CD4-positive, alpha-beta T cell treated with Interleukin-6 at 100 ng/mL for 8 hours (primary cell): ENCODE measurements at places on chromosomes 5 and 9.

GRCh38 chr9:75071530-75072122 lies 16.3 kb downstream of the NMRK1 start:
- peak; percentile 44 for DNase-seq

DNA sequence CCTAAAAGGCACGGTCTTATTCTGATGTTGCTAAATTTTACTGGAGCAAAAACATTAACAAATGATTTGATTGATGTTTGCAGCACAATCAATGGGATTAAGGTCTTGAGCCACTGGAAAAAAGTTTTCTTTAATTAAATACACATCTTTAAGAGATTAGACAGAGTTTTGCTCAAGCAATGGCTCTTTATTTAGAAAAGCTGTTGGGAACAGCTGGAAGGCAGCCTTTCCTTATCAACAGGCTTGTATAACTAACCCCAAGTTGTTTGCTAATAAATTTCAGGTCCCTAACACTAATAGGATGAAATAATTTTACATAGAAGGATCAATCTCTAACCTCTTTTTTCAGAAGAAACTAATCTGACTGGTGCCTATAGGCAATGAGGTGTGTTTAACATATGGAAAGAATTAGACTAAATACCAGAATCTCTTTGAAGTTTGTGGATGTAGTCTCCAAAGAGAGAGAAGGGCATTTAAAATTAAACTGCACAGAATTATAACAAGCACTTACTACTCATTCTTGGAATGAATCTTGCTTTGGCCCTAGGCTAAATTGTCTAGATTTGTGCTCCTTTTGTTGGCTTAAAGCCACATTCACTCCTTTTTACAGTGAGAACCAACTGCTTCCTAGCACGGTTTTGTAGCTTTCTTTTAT lies 67.3 kb upstream of the TNFAIP8 start:
- no peak for DNase-seq

DNA sequence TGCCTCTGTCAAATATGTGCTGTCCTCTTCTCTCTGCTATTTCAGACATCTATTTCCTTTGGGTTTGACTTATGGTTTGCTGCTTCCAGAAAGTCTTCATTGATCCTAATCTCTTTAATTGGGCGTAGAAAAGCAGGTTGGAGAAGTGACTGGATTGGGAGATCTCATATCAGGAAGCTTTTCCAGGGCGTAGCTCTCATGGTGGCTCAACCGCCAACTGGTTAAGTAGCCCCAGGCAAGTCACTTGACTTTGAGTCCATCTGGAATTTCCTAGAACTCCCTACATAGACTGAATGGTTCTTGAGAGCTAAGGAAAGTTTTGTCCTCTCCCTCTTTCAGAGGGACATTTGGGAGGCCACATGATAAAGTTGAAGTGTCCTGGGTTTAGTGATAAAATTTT lies 192.3 kb upstream of the GLRA1 start:
- no peak for DNase-seq

DNA sequence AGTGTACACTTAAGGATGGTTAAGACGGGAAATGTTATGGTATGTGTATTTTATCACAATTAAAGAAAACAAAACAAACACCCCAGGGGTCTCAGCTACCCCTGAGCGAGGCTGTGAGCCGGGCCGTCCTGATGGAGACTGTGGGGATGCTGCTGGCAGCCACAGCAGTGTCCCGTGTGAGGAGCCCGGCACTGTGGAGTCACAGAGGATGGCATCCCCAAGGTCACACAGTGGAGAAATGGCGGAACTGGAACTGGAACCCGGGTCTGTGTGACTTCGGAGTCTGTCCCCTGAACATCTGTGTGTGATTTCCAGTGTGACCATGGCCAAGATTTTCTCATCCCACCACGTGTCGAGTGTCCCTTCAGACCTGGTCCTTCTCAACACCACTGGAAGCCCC lies 80.7 kb upstream of the PHYKPL start:
- no peak for DNase-seq

GRCh38 chr9:12719431-12719830 lies 26.2 kb downstream of the TYRP1 start:
- no peak for DNase-seq

DNA sequence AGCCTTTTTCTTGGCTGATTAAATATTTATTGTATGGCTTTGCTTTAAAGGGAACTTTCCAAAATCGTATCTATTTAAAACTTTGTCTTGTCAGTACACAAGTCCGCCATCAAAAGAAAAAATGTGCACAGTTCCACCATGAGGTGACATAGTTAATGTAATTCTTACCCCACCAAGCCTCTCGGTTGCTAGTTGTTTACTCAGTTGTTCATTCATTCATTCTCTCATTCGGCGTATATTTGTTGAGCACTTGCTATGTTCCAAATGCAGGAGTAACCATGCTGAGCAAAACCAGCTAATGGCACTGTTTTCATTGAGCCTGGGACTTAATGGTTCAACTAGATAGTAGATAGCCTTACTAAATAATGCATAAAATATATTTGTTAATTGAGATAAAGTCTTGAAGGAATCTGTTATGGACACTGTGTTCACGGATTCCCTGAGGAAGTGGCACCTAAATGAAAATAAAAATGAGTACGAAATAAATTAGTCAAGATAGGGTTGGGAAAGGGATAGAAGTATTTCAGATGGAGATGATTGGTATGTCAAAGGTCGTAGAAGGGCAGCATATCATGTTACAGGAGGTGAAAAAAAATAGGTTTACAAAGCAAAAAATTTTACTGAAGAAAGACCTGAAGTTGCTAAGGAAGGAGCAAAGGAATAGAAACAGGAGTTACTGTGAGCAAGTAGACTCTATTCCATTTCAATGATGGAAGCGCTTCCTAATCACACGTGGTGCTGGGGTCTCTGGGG lies 1.5 kb downstream of the DCAF10 start:
- no peak for DNase-seq

GRCh38 chr9:80649001-80649420 lies 1040.3 kb downstream of the TLE1 start:
- DNase-seq: no peak

- DNase-seq: no peak
Observed at GRCh38 chr9:124477648-124478285, 27.5 kb downstream of the ADGRD2 start.

DNA sequence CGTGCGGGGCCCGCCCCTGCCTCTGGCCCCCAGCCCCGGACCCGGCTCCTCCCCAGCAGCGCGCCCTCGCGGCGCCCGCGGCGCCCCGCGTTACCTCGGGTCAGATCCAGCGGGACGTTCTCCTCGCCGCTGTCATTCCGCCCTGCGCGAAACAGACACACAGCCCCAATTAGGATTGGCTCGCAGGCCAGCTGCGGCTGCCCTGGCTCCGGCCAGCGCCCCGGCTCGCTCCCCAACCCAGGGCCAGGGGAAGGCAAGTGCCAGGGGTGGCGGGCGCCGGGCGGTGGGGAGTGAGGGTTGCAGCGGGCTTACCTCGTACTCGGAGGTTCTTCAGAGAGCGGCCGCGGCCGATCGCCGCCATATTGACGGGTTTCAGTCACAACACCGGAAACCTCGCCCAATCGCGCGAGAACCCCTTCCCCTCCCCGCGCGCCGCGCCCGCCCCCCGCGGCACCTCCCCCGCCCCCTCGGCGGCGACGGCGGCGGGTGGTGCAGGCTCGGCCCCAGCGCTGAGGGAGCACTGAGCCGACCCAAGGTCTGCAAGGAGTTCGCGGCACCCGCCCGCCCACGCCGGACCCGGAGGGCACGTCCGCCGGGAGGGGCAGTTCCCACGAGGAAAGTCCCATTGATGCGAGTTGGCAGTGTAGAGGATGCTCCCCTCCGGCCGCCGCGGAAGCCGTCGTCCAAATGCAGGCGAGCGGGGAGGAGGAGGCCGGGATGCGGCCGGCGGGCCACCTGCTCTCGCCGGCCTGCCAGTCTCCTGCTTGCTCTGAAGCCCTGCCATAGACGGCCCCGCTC lies at the start of gene RICTOR:
TSS of gene RICTOR (minus strand) at position 383 of the 798 bp plus-strand sequence. CDS start at position 361, 22 bp downstream.
- DNase-seq: peak; percentile 87

- DNase-seq: no peak
Observed at GRCh38 chr5:139862803-139863202, 67.2 kb downstream of the PSD2 start.

DNA sequence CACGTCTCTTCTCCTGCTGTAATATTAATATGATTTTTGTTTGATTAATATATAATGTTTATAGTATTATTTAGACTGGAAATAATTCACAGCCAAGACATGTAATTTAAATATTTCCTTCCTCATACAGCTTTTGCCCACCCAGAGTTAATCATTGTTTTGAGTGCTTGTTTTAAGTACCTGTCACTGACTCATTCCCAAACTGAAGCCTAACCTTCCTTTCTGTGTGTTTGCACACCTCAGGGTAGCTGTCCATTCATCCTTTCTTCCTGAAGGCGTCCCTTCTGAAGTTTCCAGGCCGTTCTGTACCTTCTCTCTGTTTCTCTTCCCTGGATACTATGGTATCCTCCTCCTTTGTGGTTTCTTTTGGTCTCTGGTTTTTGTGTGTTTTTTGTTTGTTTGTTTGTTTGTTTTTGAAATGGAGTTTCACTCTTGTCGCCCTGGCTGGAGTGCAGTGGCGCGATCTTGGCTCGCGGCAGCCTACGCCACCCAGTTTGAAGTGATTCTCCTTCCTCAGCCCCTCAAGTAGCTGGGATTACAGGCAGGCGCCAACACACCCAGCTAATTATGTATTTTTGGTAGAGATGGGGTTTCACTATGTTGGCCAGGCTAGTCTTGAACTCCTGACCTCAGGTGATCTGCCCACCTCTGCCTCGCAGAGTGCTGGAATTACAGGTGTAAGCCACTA lies 312.4 kb downstream of the DOCK8 start:
- DNase-seq: no peak

DNA sequence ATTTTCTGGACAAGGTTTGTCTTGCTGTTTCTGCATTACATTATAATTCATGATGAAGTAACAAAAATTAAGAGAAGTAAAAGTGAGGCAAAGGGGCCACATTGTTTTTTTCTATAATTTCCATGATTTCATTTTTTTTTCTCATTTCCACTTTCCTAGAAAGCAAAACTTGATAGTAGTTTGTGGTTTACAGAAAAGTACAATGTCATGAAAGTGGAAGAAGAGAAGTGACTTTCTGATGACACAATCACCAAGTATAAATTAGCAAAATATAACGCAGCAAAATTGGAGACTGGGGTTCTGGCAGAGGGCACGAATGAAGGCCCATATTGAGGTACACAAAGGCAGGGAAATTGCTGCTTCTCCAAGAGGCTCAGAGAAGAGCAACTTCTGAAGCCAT lies 5.0 kb upstream of the IFNA14 start:
- no peak for DNase-seq

DNA sequence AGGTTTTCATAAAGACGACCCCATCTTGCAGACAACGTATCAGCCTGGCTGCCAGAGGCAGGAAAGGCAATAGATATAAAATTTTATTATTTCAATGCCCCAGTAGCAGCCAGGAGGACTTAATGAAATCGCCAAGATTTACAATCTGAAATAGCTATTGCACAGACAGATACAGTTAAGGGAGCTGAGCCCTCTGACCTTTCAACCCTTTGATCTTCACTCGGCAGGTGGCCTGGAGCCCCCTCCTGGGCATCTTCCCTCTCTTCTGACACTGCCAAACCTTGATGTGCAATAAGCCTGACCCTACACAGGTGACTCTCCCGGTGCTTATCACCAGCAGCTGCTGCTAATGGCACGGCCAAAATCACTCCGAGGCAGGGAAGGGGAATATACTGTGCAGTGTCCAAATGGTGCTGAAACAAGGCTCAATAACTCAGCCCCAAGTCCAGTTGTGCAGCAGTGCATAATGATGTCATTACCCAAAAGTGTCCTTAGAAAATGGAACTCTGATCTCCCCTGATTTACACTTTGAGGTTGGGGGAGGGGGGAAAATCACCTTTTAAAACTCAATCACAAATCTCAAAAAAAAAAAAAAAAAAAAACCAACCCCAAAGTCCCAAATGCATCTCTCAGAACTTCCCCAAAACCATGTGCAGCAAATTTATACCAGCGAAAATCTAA lies 242.0 kb downstream of the CRB2 start:
- DNase-seq: no peak
